ENCODE measurements at places on chromosomes 13 and 19. TPM values are rescaled to one million over a fixed set of nuclear protein-coding genes. Genes with fewer than 3 reads are reported as not detected.

The TNNI3 gene
- not detected for total RNA-seq

GRCh38 chr13:92806215-92806614 lies 420.4 kb upstream of the GPC6 start:
- H3K27ac ChIP-seq, result no peak overlapping the region
- DNase-seq, result no peak
- peaks cover 3% of the 10 kb centered on the region for H3K27me3 ChIP-seq
- H3K4me1 ChIP-seq, result no peaks in the 10 kb centered on the region
- H3K4me3 ChIP-seq, result no peak overlapping the region
- H3K36me3 ChIP-seq, result no peaks in the 10 kb centered on the region

DNA sequence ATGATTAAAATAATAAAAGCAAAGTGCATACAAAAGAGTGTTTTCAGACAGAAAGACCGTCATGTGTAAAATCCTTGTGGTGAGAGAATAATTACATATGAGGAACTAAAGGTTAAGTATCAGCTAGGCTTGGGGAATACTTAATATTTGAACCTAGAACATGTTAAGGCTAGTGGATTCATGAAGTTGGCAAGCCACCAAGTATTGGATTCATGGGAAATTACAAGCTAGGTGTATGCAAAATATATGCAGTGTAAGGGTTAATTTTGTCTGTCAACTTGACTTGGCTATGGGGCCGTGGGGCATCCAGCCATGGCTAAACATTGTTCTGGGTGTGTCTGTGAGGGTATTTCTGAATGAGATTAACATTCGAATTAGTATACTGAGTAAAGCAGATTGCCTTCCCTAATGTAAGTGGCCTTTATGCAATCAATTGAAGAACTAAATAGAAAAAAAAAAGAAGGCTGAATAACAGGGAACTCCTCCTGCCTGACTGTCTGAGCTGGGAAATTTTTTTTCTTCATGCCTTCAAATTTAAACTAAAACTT lies 533.5 kb upstream of the KLF12 start:
- H3K4me1 ChIP-seq, result no peaks in the 10 kb centered on the region
- H3K27me3 ChIP-seq, result no peaks in the 10 kb centered on the region
- H3K4me3 ChIP-seq, result no peak overlapping the region
- DNase-seq, result no peak
- no peaks in the 10 kb centered on the region for H3K36me3 ChIP-seq

The FAM124A gene
- 4.9 TPM for total RNA-seq

DNA sequence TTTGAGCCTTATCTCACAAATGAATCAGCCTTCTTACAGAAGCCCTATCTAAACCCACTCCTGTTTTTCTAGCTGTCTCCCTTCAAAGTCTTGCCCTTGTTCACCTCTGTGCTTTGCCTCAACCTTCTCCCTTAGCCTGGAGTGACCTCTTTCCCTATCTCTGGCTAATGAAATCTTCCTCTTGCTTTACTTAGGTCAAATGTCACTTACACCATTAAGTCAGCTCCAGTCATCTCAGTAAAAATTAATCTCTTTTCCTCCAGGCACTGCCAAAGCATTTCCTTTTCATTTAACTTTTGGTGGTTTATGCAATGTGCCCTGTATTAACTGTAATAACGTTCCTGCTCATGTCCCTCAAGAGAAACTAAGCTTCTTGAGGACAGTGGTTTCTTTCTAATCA lies 596.5 kb upstream of the MIR17HG start:
- no peak for DNase-seq
- H3K4me3 ChIP-seq, result no peak overlapping the region
- no peak overlapping the region for H3K27ac ChIP-seq

GRCh38 chr13:36992362-36992761 lies 6.8 kb downstream of the ALG5 start:
- H3K4me3 ChIP-seq, result no peak overlapping the region
- H3K27me3 ChIP-seq, result peaks cover 2% of the 10 kb centered on the region
- H3K27ac ChIP-seq, result no peak overlapping the region
- H3K36me3 ChIP-seq, result peaks cover 42% of the 10 kb centered on the region

- H3K27ac ChIP-seq, result no peak overlapping the region
- no peak overlapping the region for H3K4me3 ChIP-seq
- peaks cover 46% of the 10 kb centered on the region for H3K36me3 ChIP-seq
- H3K4me1 ChIP-seq, result no peaks in the 10 kb centered on the region
- peaks cover 3% of the 10 kb centered on the region for H3K27me3 ChIP-seq
- no peak for DNase-seq
Observed at GRCh38 chr19:38837656-38838121, 6.1 kb upstream of the ECH1 start.

DNA sequence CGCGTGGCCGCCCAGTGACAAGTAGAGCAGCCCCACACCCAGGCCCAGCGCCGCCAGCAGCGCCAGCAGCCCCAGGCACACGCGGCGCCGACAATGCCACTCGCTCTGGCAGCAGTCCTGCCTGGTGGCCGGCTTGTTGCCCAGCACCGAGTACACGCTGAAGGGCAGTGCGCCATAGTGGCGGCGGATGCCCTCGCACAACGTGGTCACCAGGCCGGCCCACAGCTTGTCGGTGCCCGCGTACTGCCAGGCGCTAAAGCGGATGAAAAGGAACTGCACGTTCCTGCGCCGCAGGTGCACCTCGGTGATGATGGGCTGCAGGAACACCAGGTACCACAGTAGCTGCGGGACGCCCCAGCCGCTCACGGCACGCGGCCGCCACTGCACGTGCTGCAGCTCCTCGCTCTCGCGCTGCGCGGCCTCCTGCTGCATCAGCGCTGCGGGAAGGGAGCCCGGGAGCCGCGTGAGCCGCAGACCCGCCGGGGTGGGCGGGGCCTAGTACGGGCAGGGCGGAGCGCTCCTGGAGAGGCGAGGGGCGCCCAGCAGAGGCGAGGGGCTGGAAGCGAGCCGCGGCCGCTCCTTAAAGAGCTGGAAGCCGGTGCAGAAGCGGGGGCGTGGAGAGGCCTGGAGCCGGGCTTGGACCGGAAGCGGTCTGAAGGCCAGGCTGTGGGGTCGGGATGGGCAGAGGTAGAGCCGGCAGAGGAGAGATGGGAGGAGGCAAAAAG lies 7.3 kb downstream of the NKPD1 start:
- H3K4me1 ChIP-seq, result peaks cover 13% of the 10 kb centered on the region
- no peak overlapping the region for H3K27ac ChIP-seq
- DNase-seq, result peak; percentile 71
- peaks cover 4% of the 10 kb centered on the region for H3K36me3 ChIP-seq

GRCh38 chr19:32873247-32873959 lies 3.8 kb upstream of the SLC7A9 start:
- no peak overlapping the region for H3K4me3 ChIP-seq
- H3K27ac ChIP-seq, result no peak overlapping the region
- no peaks in the 10 kb centered on the region for H3K4me1 ChIP-seq
- no peak for DNase-seq
- H3K27me3 ChIP-seq, result peaks cover 1% of the 10 kb centered on the region

GRCh38 chr19:18160493-18160970 lies 7.6 kb downstream of the PIK3R2 start:
- DNase-seq, result no peak
- no peak overlapping the region for H3K4me3 ChIP-seq
- H3K27ac ChIP-seq, result no peak overlapping the region
- H3K36me3 ChIP-seq, result peaks cover 19% of the 10 kb centered on the region

GRCh38 chr19:19134687-19135158 lies 3.6 kb downstream of the TMEM161A start:
- H3K27me3 ChIP-seq, result peaks cover 11% of the 10 kb centered on the region
- no peak overlapping the region for H3K4me3 ChIP-seq
- peaks cover 5% of the 10 kb centered on the region for H3K4me1 ChIP-seq

- H3K36me3 ChIP-seq, result no peaks in the 10 kb centered on the region
- peaks cover 21% of the 10 kb centered on the region for H3K4me1 ChIP-seq
- H3K4me3 ChIP-seq, result no peak overlapping the region
- DNase-seq, result no peak
- peaks cover 8% of the 10 kb centered on the region for H3K27me3 ChIP-seq
Observed at GRCh38 chr13:24925318-24926231, 161.6 kb downstream of the RNF17 start.

GRCh38 chr13:111027458-111028439 lies 87.4 kb upstream of the ARHGEF7 start:
- peaks cover 2% of the 10 kb centered on the region for H3K4me1 ChIP-seq
- H3K4me3 ChIP-seq, result no peak overlapping the region
- DNase-seq, result no peak
- no peaks in the 10 kb centered on the region for H3K27me3 ChIP-seq
- H3K36me3 ChIP-seq, result no peaks in the 10 kb centered on the region
- H3K27ac ChIP-seq, result no peak overlapping the region

The DIAPH3 gene
- total RNA-seq, result 4.5 TPM

The AP1M1 gene
- total RNA-seq, result 76.0 TPM

The TLE6 gene
- 0.59 TPM for total RNA-seq

GRCh38 chr19:45331411-45331810 lies 8.7 kb upstream of the CKM start:
- H3K27ac ChIP-seq, result no peak overlapping the region
- no peaks in the 10 kb centered on the region for H3K4me1 ChIP-seq
- no peak for DNase-seq
- no peak overlapping the region for H3K4me3 ChIP-seq
- peaks cover 4% of the 10 kb centered on the region for H3K27me3 ChIP-seq

GRCh38 chr13:22893204-22893603 lies 287.6 kb upstream of the SGCG start:
- peaks cover 2% of the 10 kb centered on the region for H3K27me3 ChIP-seq
- no peak overlapping the region for H3K27ac ChIP-seq
- no peaks in the 10 kb centered on the region for H3K4me1 ChIP-seq
- no peak for DNase-seq
- H3K4me3 ChIP-seq, result no peak overlapping the region
- peaks cover 5% of the 10 kb centered on the region for H3K36me3 ChIP-seq

The KLK2 gene
- not detected for total RNA-seq

GRCh38 chr19:934197-934840 lies 8.5 kb downstream of the ARID3A start:
- peaks cover 7% of the 10 kb centered on the region for H3K4me1 ChIP-seq
- peaks cover 8% of the 10 kb centered on the region for H3K36me3 ChIP-seq
- H3K27me3 ChIP-seq, result peaks cover 5% of the 10 kb centered on the region
- H3K27ac ChIP-seq, result no peak overlapping the region
- no peak overlapping the region for H3K4me3 ChIP-seq

The UNC13A gene
- total RNA-seq, result 1.2 TPM

Measured in endothelial cell (in vitro differentiated cells).